Left renal pelvis (tissue), 4 donors: ENCODE measurements at places on chromosomes 2 and 18. TPM values are rescaled to one million over a fixed set of nuclear protein-coding genes. Genes with fewer than 3 reads are reported as not detected.

The ALLC gene
- not detected for polyA plus RNA-seq

DNA sequence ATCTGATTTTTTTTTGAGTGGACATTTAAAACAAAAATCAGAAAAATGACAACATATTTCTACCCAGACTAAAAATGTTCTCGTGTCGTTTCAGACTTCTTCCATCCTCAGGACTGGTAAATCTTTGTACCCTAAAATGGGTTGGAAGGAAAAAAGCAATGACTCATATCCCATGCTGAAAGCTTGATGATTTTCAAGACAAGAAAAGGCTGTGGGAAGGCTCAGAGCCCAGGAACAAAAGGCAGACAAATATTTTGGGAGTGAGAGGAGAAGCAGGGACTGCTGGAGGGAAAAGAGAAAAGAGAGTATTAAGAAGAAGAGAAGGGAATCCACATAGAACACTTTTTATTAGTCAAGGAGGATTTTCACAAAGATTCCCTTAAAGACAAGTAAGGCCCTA is 77.1 kb upstream of the CTAGE1 start:
- DNase-seq = no peak

- no peak for DNase-seq
Measured at GRCh38 chr2:158217593-158217992, 115.9 kb downstream of the UPP2 start.

The PAX3 gene
- polyA plus RNA-seq = not detected

The TIMM21 gene
- 70.4 TPM for polyA plus RNA-seq

- no peak for DNase-seq
Measured at GRCh38 chr2:70141212-70141901, 49.5 kb downstream of the C2orf42 start.

The FEV gene
- not detected for polyA plus RNA-seq

The SGPP2 gene
- 2.5 TPM for polyA plus RNA-seq

- peak; percentile 18 for DNase-seq
Measured at GRCh38 chr2:227890495-227891079, 19.2 kb downstream of the DAW1 start.

DNA sequence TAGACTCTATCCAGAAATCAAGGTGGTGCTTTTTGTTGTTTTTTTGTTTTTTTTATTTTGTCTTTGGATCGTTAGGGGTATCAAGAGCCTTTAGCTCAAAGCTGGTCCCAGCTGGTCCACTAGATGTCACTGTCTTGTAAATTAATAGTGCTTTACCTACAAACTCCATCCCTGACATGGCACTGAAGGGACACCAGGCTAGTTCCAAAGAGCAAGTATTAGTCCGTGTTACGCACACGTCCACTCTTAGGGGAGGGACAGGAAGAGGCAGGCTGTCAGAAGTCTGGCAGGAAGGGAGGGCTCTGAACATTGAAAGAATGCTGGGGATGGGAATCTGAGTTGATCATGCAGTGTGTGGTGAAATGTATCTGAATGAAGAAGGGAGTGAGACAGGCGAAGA is 85.9 kb upstream of the CCBE1 start:
- DNase-seq = no peak

DNA sequence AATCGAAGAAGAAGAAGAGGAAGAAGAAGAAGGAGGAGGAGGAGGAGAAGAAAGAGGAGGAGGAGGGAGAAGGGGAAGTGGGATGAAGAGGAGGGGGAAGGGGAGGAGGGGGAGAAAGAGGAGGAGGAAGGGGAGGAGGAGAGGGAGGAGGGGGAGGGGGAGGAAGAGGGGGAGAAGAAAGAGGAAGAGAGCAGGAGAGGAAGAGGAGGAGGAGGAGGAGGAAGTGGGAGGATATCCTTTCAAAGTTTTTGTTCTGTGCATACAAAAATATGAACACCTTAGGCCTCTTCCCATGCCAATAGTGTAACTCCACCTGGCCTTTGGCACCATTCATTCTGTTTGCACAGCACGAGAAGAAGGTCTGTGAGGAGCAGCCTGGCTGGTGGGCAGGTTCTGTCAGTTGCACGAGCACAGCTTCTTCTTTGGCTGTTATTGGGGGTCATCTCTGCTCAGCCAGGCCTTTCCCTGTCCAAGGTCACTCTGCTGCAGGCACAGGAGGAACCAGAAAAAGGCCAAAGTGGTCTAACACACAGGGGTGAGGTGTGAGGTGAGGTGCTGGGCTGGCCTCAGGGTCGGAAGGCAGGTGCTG is 25.8 kb upstream of the PLB1 start:
- DNase-seq = no peak

DNA sequence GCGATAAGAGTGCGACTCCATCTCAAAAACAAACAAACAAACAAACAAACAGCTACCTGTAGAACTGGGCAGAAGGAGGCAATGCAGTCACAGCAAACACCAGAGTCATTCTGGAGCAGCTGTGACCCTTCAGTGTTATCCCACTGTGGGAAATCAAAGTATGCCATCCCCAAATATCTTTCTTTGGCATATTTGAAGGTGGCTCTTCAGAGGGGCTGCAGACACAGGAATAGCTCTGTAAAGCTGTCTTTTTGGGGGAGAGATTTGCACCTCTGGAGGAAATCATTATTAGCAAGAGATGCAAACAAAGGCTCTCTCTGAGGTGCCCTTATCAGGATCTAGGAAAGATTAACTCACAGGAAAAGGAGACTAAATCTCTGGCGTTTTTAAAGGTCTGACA is 98.5 kb upstream of the XPO1 start:
- no peak for DNase-seq

- DNase-seq = peak; percentile 14
Measured at GRCh38 chr2:102707796-102708695, 53.8 kb upstream of the TMEM182 start.

DNA sequence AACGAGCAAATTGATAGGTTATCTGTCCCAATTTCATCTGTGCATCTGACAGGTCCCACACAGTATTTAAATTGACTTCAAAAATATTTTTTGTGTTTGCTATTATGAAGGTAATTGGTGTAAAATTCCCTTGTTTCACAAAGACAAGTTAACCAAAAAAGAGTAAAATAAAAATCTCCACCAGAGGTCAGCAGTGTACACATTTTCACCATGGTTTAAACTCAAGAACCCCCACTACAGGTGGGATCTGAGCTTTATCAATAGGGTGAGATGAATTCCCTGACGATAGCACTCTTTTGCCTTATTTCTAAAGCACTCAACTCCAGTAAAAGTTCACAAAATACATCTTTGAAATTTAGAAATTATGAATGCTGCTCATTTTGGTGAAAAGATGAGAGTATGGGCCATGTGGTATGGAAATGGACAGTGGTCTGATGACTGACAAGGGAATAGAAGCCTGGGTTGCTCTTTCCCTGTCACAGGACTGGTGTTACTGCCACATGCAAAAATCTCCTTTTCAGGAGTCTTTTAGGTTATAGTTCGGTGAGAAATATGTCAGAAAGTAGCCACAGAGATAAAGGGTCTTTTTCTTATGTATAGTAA is 68.0 kb downstream of the SERPINB8 start:
- no peak for DNase-seq

The ANKRD44 gene
- polyA plus RNA-seq = 12.3 TPM

GRCh38 chr2:38224821-38225437 is 149.0 kb upstream of the CYP1B1 start:
- no peak for DNase-seq

The COL4A4 gene
- 44.3 TPM for polyA plus RNA-seq

The OSR1 gene
- polyA plus RNA-seq = 8.9 TPM

The CPO gene
- polyA plus RNA-seq = 2.0 TPM

- DNase-seq = no peak
Measured at GRCh38 chr2:110103061-110103961, 12.3 kb downstream of the MALL start.

DNA sequence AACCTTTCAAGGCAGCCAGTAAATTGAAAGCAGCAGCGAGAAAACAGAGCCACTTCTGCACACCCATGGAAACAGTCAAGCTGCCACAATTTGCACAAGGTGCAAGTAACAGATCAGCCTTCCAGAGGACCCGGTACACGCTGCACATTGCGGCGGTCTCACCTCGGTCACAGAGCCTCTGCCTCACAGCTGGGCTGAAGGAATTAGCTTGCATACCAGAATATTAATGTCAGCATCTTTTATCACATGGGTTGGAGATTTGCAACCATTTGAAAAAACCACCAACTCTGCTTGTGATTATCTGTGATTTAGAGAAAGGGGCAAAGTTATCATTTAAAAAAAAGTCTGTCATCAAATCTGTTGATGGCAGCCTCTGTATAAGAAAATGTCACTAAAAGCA is 330.5 kb upstream of the TCF4 start:
- no peak for DNase-seq

The CFAP210 gene
- 2.9 TPM for polyA plus RNA-seq

The KIF1A gene
- 7.4 TPM for polyA plus RNA-seq

DNA sequence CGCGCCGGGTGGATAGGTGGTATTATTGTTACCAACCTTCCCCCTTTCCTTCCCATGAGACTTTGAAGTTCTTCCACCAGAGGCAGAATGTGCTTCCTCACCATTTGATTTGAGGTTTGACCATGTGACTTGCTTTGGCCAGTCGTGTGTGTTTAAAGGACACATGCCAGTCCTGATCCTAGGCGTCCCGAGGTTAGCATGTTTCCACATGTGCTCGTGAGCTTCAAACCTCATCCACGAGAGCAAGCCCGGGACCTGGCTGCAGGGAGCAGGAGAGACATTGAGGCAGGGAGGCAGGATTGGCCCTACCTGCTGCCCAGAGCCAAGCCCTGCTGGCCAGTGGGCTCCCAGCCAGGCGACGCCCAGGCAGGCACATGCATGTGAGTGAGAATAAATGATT is 27.4 kb upstream of the EDAR start:
- no peak for DNase-seq

DNA sequence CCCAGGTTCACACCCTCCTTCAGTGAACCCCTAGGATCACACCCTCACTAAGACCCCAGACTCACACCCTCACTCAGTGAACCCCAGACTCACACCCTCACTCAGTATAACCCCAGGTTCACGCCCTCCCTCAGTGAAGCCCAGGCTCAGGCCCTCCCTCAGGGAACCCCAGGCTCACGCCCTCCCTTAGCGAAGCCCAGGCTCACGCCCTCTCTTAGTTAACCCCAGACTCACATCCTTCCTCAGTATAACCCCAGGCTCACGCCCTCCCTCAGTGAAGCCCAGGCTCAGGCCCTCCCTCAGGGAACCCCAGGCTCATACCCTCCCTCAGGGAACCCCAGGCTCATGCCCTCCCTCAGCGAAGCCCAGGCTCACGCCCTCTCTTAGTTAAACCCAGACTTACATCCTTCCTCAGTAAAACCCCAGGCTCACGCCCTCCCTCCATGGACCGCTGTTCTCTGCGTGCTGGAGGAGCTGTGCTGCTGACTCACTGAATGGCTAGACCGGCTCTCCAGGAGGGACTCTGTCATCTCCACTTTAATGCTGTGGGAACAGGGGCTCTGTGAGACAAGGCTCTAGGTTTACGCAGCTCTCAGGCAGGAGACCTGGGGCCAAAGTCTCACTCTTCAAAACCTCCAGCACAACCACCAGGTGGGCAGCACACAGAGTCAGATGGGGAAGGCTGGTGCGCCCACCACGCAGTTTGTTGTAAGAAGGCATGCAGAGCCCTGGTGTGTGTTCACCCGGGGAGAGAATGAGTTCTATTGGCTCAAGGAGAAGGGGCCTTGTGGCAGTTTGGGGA is 506.9 kb upstream of the MYT1L start:
- DNase-seq = no peak

The PNKD gene
- 46.5 TPM for polyA plus RNA-seq

DNA sequence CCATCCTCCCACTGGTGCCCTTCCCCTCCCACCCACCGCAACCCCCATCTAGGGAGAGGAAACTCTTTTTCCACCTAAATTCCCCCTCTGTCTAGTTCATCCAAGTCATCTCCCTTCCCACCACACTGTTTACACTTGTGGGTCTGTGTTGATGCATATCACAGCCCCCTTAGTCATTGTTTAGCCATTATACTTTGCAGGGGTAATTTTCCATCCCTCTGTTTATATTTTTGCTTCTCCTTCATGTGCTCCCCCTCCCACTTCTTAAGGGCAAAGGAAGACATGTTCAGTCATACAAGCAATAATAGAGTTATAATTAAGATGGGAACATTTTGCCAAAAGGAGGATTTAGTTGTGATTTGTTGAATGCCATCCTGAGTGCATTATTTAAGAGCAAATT is 187.8 kb upstream of the TNP1 start:
- DNase-seq = no peak

- DNase-seq = no peak
Measured at GRCh38 chr2:224843141-224843540, 127.0 kb upstream of the CCDC195 start.

DNA sequence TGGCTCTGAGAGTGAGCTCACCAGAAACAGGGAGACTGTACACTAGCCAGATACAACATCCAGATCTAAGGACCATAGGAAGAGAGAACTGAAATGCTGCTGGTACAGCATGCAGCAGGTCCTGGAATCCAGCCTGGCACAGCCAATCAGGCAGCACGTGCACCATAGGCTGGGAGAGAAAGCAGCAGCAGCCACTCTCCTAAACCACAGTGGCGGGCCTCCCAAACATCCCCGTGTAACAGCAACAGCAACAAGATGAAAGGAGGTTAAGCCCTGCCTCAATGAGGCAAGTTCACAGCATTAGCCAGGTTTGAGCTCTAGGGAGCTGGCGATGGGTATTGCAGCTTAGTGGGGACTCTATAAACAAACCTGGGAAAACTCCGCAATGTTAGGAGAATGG is 192.0 kb downstream of the EPHA4 start:
- no peak for DNase-seq

DNA sequence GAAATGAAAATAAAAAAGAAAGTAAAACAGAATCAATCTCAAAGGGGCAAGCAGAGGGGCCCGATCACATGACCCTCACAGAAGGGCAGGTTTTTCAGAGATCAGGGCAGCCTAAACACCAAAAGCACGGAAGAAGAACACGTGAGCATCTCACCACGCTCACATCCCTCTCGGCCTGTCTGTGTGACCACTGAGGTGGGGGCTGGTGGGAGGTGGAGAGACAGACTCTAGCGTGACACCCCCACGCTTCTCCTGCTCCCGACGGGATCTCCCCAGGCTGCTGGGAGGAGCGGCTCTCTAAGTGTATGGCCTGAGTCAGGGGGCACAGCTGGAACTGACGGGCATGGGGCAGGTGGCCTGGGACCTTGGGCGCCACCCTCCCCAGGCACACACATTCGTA is 23.5 kb upstream of the MTERF4 start:
- DNase-seq = no peak

DNA sequence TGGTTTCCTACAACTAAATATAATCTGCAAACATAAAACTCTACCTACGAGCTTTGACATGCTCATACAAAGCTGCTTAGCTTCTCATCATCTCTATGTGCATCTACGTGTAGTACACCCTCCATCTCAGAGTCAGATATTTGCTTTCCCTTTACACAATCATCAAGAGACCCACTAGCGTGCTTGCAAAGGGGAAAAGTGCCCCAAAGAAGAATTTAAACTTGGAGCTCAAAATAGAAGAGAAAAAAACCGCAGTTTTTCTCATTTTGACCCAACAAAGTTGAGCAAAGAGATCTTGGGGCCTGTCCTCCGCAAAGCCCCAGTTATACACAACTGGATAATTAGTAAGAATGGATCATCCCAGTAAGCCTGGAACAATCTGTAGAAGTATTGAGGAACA is 104.1 kb downstream of the PAX3 start:
- DNase-seq = no peak

GRCh38 chr2:136362676-136363390 is 244.9 kb upstream of the CXCR4 start:
- DNase-seq = no peak
